ENCODE measurements at places on chromosomes 1 and 21.

DNA sequence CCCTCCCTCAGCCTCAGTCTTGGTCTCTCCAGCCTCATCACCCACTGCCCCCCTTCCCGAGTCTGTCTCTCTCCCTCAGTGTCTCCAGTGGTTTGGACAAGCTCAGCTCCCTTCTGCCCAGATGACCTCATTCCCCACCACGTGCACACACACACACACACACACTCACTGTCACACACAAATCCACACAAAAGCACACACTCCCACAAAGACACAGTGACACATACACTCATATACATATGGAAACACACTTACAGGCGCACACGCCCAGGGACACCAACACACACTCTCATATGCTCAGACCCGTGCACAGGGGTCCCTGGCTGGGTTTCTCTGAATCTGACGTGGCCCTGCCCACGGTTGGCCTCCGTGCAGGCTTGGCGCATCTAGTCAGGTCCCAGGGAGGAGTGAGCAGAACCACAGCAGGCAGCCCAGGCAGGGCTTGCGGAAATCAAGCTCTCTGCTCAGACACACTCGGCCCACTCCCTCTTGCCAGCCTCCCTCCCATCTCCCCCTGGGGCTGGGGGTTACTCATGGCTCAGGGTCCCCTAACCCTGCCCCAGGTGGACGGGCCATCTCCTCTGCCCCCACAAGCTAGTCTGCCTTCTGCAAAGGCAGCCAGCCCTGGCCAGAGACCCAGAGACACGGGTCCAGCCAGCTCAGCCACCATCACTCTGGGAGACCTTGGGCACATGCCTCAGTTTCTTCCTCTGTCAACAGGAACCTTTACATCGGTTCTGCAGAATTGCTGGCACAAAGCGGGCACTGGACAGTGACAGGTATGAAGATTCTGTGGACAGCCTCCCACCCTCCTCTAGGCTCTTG, 38.5 kb upstream of the FAM131C start:
- H3K27ac ChIP-seq, result no peak overlapping the region
- H3K4me3 ChIP-seq, result no peak overlapping the region
- no peaks in the 10 kb centered on the region for H3K4me1 ChIP-seq
- DNase-seq, result no peak
- no peaks in the 10 kb centered on the region for H3K36me3 ChIP-seq

GRCh38 chr1:19076841-19077616, 120.6 kb upstream of the IFFO2 start:
- DNase-seq, result no peak
- no peak overlapping the region for H3K27ac ChIP-seq
- H3K27me3 ChIP-seq, result no peaks in the 10 kb centered on the region
- H3K4me1 ChIP-seq, result no peaks in the 10 kb centered on the region
- H3K36me3 ChIP-seq, result peaks cover 57% of the 10 kb centered on the region

GRCh38 chr1:211092955-211093354, 41.0 kb downstream of the KCNH1 start:
- H3K27ac ChIP-seq, result no peak overlapping the region
- H3K27me3 ChIP-seq, result no peaks in the 10 kb centered on the region
- no peaks in the 10 kb centered on the region for H3K36me3 ChIP-seq
- no peak overlapping the region for H3K4me3 ChIP-seq
- DNase-seq, result no peak
- no peaks in the 10 kb centered on the region for H3K4me1 ChIP-seq

DNA sequence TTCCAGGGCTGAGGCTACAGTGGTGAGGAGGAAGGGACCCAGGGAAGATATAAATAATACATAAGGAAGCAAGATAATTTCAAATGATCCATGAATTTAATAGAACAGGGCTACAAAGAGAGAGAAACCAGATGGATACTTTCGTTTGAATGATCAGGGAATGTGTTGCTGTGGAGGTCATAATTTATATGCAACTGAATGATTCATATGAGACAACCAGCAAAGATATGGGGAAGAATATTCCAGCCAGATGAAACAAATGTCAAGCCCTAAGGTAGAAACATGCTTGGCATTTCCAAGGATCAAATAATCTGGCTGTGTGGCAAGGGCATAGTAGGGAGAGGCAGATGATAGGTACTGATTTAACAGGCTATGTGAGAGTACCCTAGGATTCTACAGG, 84.8 kb upstream of the ZC3H11B start:
- H3K36me3 ChIP-seq, result no peaks in the 10 kb centered on the region
- H3K27ac ChIP-seq, result no peak overlapping the region
- DNase-seq, result no peak
- no peaks in the 10 kb centered on the region for H3K4me1 ChIP-seq

DNA sequence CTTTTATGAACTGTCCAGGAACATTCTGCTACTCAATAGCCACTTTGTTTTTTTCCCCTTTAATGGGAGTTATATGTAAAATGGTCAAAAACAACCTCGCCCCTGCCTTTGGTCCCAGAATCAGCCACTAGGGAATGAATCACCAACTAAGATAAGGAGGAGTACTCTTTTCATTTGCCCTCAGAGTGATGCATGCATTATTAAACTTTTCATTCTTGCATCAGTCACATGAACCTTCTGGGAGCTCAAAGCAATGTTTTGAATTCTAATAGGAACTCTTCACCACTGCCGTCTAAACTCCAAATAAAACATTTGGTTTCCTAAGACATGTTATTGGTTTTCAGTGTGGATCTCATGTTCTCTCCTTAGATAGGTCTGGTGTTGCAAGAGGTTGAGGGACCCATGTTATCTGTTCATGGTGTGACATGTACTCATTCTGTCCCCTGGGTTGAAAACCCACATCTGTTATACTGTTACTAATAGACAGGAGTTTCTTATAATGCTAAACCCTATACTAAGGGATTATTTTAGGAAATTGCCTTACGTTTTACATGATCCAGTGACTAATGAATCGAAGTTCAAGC, 17.8 kb upstream of the HSD17B7 start:
- H3K4me3 ChIP-seq, result no peak overlapping the region
- H3K4me1 ChIP-seq, result no peaks in the 10 kb centered on the region
- no peak for DNase-seq

DNA sequence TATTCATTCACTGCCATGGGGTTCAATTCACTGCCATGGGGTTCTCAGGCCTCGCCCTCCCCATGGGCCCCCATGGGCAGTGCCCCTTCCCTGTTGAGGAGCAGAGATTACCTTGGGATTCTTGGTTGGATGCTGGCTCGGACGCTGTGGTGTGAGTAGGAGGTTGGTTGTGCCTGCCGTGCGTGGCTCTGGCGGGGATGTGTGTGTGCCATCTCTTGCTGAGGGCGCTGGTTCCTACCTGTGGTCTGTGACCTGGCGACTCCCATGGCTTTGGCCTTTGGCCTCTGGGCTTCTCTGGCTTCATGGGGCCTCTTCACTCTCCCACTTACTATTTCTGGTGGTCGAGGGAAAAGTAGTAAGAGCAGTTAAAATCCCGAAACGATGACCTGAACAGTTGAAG, 42.1 kb downstream of the PCNT start:
- H3K4me3 ChIP-seq, result no peak overlapping the region
- H3K4me1 ChIP-seq, result peaks cover 26% of the 10 kb centered on the region
- peaks cover 62% of the 10 kb centered on the region for H3K36me3 ChIP-seq

GRCh38 chr1:112563341-112563740, 54.6 kb downstream of the WNT2B start:
- no peaks in the 10 kb centered on the region for H3K27me3 ChIP-seq
- no peaks in the 10 kb centered on the region for H3K4me1 ChIP-seq
- no peak overlapping the region for H3K4me3 ChIP-seq

DNA sequence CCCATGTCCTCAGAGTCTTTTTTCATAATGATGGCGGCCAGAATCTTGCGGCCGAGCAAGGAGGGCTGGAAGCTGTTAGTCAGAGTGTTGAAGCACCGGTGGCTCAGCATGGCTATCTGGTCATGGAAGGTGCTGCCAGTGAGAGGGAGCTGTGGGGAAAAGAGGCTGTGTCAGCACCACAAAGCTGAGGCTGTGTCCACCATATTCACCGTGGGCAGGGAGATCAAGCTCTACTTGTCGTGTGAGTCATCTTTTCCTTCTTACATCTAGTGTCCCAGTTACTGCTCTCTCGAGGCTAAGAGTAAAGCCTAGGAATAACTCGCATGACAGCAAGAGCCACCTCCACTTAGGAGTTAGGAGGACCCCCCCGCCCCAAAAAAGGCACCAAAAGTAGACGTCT, 18.2 kb downstream of the ADAR start:
- H3K4me1 ChIP-seq, result no peaks in the 10 kb centered on the region
- H3K36me3 ChIP-seq, result peaks cover 98% of the 10 kb centered on the region
- H3K27me3 ChIP-seq, result no peaks in the 10 kb centered on the region
- no peak overlapping the region for H3K4me3 ChIP-seq
- no peak overlapping the region for H3K27ac ChIP-seq
- DNase-seq, result no peak

Measured in common myeloid progenitor, CD34-positive (primary cell).